ENCODE measurements at places on chromosomes 3 and 15.

DNA sequence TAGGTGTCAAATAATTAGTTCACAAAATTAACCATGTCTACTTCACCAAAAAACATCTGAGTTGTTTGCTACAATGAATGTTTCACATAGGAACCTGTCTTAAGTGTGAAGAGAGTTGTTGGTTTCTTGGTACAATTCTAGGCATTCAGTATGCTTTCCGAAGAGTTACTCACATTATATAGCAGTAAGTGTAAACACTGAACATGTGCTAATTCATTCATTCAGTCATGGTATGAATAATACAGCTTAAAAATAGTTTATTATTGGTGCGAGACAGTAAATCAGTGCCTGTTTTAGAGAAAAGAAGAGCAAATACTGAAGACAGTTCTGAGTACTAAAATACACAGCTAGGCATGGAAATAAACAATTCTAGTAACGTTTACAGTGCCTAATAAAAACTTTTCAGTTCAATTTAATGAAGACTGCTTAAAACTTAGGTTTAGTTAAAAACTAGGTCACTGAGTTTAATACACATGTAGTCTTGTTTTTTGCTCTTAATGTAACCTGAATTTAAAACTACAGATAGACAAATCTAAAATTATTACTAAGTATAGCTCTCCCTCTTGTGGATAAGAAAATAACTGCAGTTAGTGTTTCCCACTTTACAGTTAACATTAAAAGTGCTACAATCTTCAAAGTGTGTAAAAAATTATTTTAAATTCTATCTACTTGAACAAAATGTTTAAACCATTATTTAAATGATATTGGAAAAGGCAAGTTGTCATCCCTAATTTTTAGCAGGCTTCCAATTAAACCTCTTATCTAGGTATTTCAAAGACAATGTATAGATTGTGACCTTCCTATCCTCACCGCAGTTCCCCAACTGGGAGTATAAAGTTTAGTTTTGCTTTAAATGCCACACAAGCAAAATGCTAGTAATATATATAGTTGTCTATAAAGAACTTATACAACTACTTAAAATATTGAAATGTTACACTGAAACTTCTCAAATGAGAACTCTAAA, 20.1 kb upstream of the ZCWPW2 start:
- no peak for DNase-seq

DNA sequence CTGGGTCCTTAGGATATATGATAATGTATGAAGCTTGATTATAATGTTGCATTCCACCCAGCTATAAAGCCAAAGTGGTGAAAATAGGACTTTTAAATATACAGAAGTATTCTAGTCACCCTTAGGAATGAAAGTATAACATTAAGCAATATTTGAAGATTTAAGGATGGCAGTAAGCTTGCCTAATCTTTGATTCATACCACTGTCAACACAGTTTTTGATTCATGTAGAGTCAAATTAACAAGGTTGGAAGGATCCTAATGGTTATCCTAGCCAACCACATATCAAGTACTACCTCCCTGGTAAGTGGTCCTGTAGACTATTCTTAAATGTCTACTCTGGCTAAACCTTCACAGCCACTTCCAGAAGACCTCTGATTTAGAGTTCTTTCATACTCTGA, 18.6 kb downstream of the ARIH1 start:
- no peak for DNase-seq

DNA sequence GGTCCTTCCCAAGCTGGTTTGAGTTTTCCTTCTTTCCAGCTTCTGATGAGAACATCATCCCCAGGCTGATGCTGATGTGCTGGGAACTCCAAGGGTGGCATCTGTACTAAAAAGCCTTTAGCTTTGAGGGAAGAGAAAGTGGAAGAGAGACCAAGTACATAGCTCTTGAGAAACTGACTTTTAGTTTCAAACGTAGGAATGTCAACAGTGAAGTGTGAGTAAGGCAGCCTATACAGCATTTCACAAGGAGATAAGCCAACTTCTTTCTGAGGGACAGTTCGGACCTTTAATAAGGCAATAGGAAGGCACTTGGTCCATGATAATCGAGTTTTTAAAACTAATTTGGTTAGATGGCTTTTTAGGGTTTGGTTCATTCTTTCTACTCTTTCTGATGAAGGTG, 53.7 kb downstream of the DLG1 start:
- no peak for DNase-seq

DNA sequence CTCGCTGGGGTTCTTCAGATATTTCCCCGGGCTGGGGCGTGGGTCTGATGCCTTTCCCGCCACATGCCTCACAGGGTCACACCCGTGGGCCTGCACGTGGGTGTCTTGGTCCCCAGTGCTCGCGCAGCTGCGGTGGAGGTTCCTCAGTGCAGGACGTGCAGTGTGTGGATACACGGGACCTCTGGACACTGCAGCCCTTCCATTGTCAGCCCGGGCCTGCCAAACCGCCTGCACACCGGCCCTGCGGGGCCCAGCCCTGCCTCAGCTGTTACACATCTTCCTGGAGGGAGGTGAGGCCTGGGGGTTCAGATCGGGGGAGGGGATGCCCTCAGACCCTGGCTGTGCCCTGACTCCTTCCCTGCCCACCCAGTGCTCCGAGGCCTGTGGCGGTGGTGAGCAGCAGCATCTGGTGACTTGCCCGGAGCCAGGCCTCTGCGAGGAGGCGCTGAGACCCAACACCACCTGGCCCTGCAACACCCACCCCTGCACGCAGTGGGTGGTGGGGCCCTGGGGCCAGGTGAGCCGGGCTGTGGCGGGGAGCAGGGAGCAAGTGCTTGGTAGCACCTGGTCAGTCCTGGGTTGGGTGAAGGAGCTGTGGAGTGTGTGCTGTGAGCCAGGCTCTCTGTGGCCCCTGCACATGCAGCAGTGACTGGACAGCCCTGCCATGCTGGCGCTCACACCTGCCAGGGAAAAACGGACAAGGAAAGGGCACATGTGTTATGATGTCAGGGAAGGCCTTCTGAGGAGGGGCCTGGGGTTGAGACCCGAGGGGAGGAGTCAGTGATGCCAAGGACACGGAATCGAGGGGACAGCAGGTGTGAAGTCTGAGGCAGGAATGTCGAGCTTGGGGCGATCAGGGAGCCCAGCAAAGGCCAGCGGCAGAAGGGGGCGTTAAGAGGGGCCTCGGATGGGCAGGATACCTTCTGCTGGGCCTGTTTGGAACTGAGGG, 88.9 kb downstream of the TBC1D2B start:
- no peak for DNase-seq

- DNase-seq: no peak
These were observed 83.7 kb upstream of the TP63 start for GRCh38 chr3:189547448-189547847.

GRCh38 chr3:83033133-83033532, 1271.7 kb upstream of the GBE1 start:
- DNase-seq: no peak

DNA sequence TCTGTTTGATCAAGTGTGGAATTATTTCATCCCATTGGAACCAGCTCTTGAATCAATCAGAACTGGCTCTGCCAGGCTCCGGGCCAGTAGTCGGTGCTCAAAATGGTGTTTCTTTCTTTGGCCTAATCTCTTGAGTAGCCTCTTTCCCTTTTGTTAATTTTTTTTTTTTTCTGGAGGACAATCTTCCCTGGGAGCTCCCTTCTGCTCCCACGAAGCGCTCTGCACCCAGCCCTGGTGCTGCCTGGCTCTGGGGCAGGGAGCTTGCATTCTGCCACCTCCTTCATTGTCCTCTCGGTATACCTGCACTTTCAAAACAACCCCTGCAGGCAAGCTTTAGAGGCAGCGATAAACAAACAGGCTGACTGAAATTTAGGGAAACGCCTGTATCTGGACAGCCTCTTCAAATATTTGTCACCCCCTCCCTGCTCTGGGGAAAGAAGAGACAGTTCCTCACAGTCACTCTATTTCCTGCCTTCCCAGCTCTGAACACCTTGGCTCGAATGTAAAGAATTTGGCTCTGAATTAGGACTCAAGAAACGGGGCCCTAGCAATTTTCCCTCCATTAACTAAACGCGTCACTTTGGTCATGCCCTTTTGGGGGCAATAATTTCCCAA, 1.1 kb upstream of the THSD4 start:
- no peak for DNase-seq

DNA sequence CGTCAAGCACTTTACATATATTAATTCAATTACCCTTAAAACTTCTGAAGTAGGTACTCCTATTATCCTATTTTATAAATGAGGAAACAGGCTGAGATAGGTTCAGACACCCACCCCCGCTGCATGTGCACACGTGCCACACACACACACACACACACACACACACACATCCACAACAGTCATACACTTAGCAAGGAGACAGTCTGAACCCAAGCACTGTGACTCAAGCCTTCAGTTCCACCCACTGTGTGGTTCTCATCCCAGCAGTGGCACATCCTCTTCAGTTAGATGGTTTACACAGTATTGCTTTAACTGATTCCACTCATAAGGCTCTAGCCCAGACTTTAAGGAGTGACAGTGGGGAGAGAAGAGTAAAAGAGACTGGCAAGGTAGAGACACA, 91.1 kb upstream of the FGF7 start:
- no peak for DNase-seq

DNA sequence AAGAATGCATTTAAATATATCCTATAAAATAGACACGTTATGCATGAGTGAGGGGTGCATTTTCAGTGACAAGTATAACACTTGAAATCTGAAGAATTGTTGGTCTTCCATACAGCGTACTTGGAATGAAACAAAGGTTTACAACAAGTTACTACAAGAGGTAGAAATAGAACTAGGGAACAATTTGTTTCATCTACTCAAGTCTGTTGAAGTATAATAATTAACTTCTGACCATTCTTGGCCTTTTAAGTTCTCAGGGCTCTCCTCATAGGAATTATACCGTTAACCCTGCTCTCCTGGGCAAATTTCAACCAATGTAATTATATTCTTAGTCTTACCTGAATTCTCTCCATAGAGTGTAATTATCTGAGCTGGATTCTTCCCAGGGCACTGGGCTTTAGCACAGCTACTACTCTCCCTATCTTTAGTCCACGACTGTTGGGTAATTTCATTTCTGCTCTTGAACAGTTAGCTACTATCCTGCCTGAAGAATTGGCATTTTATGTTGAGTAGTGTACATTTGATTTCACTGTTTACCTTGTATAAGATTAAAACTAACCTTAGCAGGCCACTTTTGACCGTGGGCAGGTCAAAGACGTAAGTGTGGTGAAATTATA, 100.6 kb downstream of the UBE2E2 start:
- DNase-seq: no peak

GRCh38 chr3:52865994-52866393, 31.2 kb upstream of the MUSTN1 start:
- DNase-seq: no peak

DNA sequence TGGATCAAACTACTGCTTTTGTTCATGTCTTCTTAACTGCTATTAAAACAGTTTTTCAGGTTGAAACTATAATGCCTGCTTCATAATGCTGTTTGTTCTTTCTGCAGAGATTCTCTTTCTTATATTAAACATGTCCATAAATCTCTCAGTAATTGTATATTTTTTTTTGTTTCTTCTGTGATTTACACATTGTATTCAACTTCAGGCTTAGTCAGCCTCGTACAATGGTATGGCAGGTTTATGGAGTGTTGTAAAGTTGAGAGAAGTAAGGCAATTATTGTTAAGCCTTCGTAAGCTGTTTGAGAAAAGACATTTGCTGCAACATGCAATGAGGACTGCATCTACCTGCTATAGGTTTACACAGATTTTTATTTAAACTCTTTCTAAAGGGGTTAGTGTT, 977.1 kb downstream of the DIPK2A start:
- DNase-seq: no peak

DNA sequence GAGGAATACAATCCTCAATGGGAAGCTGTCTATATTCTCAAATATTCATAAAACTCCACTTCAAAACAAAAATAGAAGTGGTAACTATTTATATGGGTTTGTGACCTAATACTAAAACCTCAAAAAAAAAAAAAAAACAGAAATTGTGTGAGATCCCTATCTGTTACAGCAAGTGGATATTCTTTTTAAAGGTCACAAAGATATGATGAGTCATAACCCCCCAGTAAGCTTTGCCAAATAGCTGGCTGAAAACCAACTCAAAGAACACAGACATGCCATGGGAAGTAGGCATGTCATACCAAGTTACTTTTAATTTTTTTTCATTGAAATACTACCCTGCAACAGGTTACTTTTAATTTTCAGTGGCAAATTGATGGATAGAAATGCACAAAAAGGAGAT, 62.5 kb downstream of the CBLB start:
- no peak for DNase-seq

DNA sequence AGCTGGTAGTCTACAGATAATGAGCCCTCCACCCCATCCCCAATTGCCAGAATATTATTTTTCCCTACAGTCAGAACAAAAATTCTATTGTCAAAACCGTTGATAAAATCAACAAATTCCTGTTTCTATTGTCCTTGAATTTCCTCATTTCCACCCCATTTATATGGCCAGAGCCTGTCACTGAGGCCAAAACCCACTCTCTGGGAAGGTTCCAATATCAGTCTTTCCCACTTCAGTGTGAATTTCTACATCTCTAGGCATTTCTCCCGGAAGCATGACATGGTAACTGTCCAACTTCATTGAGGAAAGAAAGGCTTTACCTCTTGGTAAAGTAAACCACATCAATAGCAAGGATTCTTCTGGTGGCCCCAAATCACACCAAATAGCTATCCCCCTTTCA, 41.6 kb downstream of the C2CD4A start:
- DNase-seq: no peak

DNA sequence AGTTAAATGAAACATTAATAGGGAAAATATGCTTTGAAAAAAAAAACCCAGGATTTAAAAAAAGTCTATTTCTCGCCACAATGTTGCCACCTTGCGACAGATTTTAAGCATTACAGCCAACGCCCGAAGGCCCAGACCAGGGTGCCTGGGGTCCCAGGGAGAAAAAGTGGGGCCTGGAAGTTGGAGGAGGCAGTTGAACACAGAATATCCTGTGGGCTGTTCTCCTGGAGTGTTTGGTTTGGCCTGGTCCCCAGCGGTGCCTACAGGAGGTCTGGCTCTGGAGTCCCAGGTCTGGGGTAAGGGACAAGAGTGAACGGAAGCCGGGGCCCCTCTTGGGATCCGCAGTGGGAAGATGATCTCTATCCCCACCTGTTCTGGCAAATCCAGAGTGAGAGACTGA, 3.4 kb downstream of the RNU6-1 start:
- no peak for DNase-seq

- no peak for DNase-seq
These were observed 293.0 kb upstream of the TRIM42 start for GRCh38 chr3:140384876-140385275.

DNA sequence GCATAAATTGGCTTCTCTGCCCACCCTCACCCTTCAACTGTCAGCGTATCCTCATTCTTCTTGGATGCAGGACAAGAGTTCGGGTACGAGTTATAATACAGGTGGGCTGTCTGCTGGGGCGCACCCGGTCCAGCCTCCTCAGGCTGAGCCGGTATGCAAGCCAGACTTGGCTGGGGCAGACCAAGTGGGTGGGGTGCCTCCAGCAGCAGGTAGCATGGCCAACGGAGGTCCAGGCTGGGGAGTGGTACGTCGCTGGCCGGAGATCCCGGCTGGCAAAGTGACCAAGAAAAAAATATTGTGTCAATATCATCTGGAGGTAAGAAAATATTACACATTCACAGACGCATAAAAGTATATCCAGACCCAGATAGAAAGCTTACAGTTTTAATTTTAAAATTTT, 45.6 kb downstream of the GATM start:
- no peak for DNase-seq

Data from esophagus squamous epithelium (tissue), 5 donors.